ENCODE measurements at places on chromosomes 1 and 21.

DNA sequence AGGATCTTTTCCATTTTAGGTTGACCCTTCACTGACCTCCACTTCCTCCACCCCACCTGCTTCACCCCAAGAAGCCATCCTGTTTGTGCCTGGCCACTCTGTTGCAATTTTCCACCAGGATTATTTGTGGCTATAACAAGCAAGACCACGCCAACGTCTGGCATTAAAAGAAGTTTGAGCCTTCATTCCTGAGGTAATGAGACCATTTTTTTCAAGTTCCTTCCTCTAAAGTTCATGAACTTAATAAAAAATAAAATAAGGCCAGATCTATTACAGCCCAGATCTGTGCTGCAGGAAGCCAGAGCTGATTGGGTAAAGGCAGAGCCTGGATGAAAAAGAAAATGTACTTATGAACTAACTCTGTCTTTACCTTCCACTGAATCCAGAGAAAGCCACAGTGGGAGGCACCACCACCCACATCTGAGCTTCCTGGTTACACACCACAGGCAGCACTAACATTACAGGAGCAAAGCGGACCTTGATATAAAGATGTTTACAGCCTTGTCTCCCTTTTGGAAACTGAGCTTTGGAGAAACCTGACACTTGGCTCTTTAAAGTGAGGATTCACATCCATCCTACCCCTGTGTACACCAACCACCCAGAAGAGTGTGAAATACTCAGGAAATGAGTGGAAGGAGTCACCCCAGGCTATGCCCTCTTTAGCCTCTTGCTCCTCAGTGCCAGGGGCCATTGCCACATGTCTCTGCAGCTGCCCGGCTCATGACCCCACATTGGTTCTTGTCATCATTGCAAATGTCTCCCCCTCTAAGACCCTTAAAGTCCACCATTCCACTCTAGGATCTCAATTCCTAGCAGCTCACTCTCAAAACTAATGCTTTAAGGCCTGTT lies 293.6 kb downstream of the PLPP3 start:
- DNase-seq = no peak

DNA sequence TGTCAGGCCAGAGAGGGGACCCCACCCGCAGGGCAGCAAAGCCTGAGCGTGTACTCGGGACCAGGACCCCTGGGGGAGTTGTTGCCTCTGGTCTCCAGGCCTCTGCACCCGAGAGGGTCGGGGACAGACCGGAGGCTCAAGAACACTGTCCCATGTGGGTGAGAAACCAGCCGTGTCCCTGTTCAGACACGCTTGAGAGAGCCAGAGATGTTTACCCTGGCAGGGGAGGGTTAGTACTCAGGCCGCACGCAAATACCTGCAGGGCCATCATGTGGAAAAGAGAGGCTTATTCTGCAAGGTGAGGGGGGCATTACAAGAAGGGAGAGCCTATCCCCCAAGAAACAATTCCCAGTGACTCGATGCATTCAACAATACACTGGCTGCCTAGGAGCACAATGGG lies 74.0 kb upstream of the ARHGEF16 start:
- DNase-seq = no peak

DNA sequence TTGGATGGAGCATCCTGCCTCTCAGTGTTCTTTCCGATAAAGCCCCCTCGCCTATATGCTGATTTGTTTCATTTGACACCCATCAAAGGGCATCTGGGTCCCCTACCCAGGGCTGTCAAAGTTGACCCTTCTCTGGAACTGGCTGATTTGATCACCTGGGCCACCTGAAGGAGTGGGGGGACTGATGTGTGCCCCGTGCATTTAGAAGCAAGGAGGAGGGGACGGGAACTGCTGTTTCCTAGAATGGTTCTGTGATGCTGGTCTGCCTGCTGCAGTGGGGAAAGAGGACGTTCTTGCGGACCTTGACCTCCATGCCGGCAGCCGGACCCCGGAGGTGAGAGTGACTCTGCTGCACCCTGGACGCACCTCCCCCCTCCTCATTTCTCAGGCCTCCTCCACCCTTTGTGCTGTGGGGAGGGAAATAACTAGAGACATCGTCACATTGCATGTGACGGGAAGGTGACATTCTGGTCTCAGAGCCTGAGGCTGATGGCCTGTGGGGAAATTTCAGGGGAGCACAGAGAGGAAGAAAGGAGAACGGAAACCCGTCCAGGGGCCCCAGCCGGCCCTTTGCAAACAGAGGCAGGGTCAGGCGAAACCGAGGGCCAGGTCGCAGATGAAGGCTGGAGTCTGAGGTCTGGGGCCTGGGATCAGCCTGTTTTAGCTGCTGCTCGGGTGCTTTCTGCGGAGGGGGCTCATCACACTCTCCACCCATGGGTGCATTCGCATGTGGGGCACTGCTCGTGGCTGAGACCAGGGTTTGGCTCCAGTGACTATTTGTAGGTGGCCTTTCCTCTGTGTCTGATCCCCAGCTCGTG lies 25.7 kb downstream of the CRYAA start:
- no peak for DNase-seq

DNA sequence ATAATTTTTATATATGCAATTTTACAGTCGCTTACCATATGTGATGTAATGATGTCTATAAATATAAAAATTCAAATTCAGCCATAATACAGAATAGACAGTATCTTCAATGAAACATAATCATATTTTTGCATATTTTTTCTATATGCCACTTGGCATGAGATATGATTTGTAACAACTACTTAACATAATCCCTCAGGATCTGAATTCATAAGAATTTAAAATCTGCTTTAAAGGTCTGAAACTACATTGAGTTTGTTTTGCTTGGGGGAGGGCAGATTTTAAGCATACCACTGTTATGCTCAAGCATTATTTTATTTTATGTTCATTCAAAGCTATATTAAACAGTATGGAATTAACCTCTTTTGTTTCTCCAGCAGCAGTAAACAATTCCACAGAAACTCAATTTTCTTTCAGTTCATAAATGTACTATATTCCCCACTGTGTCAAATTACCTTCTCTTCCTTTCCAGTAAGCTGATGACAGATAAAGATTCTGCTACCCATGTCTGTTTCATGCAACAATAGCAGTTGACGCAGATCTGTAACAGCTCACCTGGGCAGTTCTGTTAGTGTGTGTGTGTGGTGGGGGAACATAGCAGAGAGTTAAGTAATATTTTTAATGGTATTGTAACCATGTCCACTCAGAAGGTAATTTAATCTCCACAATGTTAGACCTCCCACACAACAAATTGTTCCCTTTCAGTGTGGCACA lies 224.8 kb downstream of the NTNG1 start:
- DNase-seq = no peak

DNA sequence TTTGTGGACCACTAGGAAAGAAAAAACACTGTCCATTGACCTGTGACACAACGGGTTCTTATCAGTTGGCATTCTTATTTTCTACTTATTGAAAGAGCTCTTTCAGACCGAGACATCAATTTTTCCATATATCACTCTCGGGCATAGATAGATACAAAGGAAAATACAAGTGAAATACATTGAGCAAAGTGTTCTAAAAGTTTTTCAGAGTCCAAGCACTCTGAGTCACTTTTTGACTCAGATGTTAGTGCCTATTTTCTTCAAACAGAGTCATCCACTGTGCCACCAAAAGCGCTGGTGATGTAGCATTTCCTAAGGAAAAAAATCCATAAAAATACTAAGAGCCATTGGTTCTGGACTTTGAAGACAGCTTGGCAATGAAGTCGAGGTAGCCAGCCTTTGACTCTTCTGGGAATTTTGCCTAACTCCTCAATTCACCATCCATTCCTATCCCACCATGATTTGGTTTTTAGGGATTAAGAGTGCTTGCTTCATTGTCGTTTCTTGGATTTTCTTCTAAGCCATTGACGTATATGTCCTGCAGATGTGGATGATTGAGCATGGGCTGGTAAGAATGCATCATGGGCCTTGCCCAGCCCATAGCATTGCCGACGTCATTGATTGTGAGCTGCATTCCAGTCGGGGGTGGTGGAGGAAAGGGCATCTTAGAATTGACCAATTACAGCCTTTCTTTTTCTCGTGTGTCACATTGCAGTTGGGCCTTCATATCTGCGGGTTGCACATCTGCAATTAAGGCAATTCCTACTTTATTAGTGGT lies 10.6 kb downstream of the GALNT2 start:
- no peak for DNase-seq

DNA sequence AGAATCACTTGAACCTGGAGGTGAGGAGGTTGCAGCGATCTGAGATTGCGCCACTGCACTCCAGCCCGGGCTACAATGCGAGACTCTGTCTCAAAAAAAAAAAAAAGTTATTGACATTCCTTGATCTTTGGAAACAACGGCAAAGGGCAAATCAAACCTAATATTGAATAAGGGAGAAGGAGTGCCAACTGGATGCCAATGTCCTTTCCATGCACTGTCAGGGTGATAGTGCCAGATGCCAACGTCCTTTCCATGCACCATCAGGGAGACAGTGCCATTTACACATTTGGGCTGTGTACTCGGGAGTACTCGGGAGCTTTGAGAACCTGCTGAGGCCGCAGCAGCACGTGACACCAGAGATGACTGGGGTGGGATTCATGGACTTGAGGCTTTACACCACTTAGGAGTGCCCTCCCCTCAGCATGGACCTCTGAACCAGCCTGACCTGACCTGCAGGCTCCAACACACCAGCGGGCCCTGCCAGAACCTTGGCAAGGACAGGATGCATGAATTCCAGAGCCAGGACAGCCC lies 34.5 kb upstream of the SOD1 start:
- no peak for DNase-seq

DNA sequence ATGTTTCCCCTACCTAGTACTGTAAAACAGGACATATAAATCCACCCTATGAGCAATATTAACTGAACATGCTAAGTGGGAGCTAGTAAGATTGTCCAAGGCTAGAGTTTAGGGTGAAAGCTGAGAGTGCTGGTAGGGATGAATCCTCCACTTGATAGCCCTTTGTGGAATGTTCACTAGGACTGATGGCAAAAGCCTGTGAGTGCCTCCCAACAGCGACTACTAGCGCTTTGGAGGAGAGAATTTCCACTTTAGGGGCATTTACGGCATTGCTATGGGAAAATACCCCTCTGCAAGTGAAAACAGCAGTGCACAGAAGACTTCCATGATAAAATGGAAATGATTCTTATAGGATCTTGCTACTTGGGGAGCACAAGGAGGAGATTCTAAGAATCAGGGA lies 35.9 kb downstream of the CFHR5 start:
- DNase-seq = no peak

DNA sequence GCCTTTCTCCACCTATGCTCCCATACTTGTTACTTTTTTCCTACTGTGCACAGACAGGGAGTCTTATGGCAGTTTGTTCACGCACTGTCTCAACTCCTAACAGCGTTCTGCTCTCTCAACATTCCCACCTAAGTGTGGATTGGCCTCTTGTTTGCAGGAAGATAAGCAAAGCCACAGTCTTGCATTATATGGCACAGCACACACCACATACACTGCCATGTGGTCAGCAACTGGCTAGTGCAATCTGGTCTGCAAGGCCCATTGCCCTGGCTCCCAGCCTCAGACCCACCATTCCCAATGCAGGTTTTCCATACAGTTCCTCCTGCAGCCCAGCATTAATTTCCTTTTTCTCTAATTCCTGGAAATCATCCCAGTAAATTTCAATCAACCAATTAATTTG lies 38.3 kb upstream of the LAMC2 start:
- DNase-seq = no peak

Measured in right renal pelvis (tissue), 4 donors.